ENCODE measurements at places on chromosomes 1 and 21.

DNA sequence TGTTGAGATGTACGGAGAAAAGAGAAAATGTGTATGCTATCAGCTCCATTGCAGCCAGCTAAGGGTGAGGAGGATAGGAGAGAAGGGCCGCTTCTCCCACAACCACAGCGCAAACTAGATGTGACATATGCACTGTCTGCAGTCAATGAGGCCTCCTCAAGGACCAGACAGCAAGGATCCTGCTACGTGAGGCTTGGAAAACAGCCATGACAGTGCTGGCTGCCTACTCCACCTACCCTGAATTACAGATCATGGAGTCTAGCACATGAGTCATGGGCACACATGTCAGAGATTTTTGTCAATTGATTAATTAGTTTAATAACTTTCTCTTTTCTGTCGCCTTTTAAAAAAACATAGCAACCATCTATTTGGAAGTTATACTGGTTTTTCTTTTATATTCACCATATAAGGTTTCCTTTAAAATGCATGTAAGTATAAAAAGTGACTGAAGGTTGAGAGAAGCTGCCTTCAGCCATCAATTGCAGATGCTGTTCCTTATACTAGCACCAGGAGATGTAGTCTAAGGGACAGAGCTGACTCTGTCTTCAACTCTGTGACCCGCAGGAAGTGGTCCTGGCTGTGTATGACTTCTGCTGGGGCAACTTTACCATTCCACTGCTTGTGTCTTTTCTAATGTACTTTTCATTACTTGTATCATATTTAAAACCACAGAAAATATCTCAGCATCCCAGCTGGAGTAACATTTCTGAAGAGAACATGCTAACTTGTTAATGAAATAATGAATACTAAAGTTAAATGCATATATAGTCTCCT lies 3.1 kb downstream of the VPS26C start:
- peaks cover 45% of the 10 kb centered on the region for H3K4me1 ChIP-seq
- DNase-seq, result peak; percentile 42
- H3K27me3 ChIP-seq, result no peaks in the 10 kb centered on the region
- H3K4me3 ChIP-seq, result no peak overlapping the region
- H3K36me3 ChIP-seq, result no peaks in the 10 kb centered on the region

GRCh38 chr1:168005529-168005928 lies 68.7 kb upstream of the MPC2 start:
- no peaks in the 10 kb centered on the region for H3K36me3 ChIP-seq
- no peak overlapping the region for H3K4me3 ChIP-seq
- H3K4me1 ChIP-seq, result no peaks in the 10 kb centered on the region

DNA sequence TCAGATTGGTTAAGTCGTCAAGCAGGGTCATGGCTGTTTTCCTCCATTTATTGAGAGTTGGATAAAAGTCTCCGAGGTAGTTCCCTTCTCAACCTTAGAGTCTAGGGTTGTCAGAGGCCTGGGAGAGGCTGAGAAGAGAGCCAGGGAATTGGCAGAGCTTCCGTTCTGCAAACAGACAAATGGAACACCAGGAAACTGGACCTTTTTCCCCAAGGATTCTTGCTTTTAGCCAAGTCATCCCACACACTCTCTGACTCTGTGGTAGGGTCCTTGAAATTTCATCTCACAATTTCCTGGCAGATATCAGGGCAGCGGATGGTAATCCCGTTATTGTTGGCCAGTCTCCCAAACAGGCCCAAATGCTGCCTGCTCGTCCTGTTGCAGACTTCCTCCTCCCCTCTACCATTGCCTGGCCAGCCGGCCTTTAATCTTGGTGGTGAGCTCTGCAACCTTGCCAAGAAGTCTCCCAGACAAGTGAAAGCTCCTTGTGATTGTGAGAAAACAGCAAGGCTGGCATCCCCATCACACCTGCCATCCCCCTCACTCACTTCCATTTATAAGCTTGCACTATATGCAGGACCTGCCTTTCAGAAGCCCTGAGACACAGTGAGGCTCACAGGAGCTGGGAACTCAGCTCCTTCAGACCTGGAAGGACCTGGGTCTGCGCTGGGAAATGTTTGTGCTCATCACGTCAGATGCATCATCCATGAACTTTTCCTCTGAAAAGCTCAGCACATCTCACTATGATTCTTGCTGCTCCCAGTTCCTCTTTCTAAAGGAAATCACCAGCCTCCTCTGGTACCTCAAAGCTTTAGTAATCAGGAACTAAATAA lies 13.7 kb upstream of the SRP9 start:
- H3K27me3 ChIP-seq, result no peaks in the 10 kb centered on the region
- H3K4me1 ChIP-seq, result no peaks in the 10 kb centered on the region
- H3K27ac ChIP-seq, result no peak overlapping the region

DNA sequence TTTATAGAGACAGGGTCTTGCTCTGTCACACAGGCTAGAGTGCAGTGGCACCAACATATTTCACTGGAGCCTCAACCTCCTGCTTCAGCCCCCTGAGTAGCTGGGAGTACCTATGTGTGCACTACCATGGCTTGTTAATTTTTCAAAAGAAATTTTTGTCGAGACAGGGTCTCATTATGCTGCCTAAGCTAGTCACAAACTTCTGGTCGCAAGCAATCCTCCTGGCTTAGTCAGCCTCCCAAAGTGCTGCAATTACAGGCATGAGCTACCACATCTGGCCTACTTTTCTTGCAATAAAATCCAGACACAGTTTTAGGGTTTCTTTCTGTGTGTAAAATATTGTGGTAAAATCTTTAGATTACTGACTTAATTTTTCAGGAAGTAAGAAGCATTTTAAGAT lies 27.9 kb upstream of the NTPCR start:
- H3K27me3 ChIP-seq, result no peaks in the 10 kb centered on the region
- no peaks in the 10 kb centered on the region for H3K4me1 ChIP-seq
- no peaks in the 10 kb centered on the region for H3K36me3 ChIP-seq
- no peak for DNase-seq
- no peak overlapping the region for H3K4me3 ChIP-seq

- no peaks in the 10 kb centered on the region for H3K36me3 ChIP-seq
- H3K27ac ChIP-seq, result no peak overlapping the region
- DNase-seq, result peak; percentile 51
- peaks cover 48% of the 10 kb centered on the region for H3K27me3 ChIP-seq
These were observed 3.1 kb downstream of the ACTA1 start for GRCh38 chr1:229430761-229431283.

DNA sequence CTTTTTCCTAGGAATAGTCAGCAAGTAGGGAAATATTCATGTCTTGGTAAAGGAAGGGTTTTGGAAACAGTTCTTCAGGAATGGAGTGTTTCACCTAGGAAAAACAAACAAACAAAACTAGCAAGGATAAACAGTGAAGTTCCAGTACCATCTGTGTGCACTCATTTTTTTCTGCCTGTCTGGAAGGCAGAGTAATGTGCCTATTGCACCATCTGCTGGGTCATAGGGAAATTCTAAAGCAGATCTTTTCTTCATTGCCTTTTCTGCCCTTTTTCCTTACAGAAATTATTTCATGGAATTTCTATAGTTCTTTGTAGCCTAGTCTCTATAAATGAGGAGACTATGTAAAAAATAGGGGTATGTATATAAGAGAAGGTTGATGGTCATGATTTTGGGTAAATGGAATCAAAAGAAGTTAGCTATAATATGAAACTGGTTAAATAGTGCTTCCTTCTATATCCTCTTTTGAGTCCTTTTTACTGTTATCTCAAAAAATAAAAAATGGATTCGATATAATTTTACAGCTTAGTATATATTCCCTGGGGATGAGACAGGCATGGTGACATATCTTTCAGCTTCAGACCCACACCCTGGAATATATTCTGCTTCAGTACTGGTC lies 3.4 kb upstream of the HRNR start:
- H3K4me1 ChIP-seq, result no peaks in the 10 kb centered on the region
- H3K4me3 ChIP-seq, result no peak overlapping the region

DNA sequence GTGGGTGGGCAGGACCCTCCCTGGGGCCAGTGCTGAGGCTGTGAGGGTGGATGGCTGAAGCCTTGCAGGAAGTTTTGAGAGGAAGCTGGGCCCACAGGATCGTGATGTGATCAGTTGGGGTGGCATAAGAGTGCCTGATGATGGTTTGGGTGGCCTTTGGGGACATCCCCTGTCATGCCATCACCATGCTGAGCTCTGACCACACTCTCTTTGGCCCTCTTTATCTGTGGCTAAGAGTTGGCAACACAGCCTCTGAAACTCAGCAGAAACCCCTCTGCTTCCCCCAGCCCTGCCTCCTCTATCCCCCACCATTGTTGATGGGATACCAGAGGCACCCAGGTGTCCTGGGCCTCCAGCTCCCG lies 19.8 kb downstream of the MIIP start:
- H3K4me1 ChIP-seq, result peaks cover 20% of the 10 kb centered on the region
- DNase-seq, result no peak
- H3K4me3 ChIP-seq, result no peak overlapping the region

DNA sequence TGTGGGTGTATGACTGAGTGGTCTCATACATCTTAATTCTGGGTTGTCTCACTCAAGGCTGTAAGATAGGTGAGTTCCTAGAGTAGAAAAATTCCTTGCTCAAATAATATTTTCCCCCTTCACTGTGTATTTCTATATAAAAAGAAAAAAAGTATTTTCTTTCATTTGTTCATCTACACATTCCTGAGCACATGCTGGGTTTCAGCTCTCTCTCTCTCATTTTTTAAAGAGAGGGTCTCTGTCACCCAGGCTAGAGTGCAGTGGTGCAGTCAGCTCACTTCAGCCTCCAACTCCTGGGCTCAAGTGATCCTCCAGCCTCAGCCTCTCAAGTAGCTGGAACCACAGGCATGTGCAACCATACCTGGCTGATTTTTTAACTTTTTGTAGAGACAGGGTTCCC lies 22.0 kb downstream of the DDI2 start:
- H3K27me3 ChIP-seq, result no peaks in the 10 kb centered on the region
- H3K4me1 ChIP-seq, result no peaks in the 10 kb centered on the region
- peaks cover 70% of the 10 kb centered on the region for H3K36me3 ChIP-seq
- H3K4me3 ChIP-seq, result no peak overlapping the region
- DNase-seq, result no peak

- H3K36me3 ChIP-seq, result no peaks in the 10 kb centered on the region
- H3K27me3 ChIP-seq, result no peaks in the 10 kb centered on the region
- no peak overlapping the region for H3K4me3 ChIP-seq
- no peak for DNase-seq
- no peak overlapping the region for H3K27ac ChIP-seq
These were observed 41.3 kb upstream of the KCNE1 start for GRCh38 chr21:34553151-34553952.

DNA sequence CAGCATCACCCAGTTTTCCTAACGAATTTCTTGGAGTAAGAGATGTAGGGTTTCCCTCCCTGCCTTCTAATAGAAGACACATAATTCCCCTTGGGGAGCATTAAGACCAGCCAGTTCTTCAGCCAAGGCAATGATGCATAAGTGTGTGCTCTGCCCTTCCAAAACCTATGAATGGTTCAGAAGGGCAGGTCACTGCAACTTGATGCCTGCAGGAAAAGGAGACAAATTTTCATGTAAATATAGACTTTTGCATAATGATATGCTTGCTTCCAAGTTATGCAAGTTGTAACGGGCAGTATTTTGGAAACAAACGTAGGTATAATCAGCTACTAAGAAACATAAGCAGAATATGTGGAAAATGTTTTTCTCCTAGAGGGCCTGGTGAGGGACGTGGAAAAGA lies 31.6 kb downstream of the PTGS2 start:
- peaks cover 4% of the 10 kb centered on the region for H3K4me1 ChIP-seq
- H3K36me3 ChIP-seq, result no peaks in the 10 kb centered on the region
- no peak for DNase-seq

- H3K4me1 ChIP-seq, result no peaks in the 10 kb centered on the region
- no peak overlapping the region for H3K4me3 ChIP-seq
- no peaks in the 10 kb centered on the region for H3K27me3 ChIP-seq
These were observed 99.8 kb upstream of the C1orf21 start for GRCh38 chr1:184287001-184287400.

GRCh38 chr1:243390162-243390791 lies 134.4 kb downstream of the SDCCAG8 start:
- H3K27ac ChIP-seq, result no peak overlapping the region
- H3K36me3 ChIP-seq, result peaks cover 9% of the 10 kb centered on the region
- no peaks in the 10 kb centered on the region for H3K27me3 ChIP-seq

DNA sequence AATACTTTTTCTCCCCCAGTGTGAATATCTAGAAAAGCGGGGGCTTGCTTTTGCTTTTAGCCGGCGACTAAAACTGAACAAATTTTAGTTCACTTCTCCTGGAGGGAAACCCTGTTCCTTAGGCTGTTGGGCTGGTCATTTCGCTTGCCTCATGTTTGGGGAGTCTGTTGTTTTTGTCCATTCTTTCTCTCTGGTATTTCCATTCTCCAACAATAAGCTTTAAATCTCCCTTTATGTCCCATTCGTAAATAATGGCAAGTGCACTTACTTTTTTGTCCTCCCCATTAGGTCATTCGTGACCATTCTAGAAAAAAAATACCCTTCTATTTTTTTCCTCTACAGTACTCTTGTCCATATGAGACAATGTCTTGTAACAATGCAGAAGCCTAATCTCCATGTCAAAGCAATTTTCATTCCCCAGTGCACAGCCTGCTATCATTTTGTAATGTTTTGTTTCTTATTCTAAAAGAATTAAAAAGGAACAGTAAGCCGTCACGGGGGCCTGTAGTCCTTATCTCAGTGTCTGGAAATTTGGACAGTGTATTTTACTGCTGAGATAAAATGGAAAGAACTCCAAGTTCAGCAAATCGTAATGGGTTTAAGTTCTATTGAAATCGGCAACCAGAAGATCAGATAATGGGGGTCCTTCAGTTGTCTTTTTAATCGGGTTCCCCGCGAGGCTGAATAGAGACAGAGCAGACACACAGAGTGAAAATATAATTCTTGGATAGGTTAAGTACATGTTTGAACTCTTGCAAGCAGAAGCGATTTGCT lies 21.8 kb downstream of the PROX1 start:
- H3K36me3 ChIP-seq, result no peaks in the 10 kb centered on the region
- H3K27ac ChIP-seq, result no peak overlapping the region
- H3K4me3 ChIP-seq, result no peak overlapping the region
- peaks cover 5% of the 10 kb centered on the region for H3K27me3 ChIP-seq
- H3K4me1 ChIP-seq, result no peaks in the 10 kb centered on the region

- no peaks in the 10 kb centered on the region for H3K36me3 ChIP-seq
- peaks cover 23% of the 10 kb centered on the region for H3K4me1 ChIP-seq
- DNase-seq, result no peak
These were observed 22.1 kb upstream of the EYA3 start for GRCh38 chr1:28110555-28110954.

DNA sequence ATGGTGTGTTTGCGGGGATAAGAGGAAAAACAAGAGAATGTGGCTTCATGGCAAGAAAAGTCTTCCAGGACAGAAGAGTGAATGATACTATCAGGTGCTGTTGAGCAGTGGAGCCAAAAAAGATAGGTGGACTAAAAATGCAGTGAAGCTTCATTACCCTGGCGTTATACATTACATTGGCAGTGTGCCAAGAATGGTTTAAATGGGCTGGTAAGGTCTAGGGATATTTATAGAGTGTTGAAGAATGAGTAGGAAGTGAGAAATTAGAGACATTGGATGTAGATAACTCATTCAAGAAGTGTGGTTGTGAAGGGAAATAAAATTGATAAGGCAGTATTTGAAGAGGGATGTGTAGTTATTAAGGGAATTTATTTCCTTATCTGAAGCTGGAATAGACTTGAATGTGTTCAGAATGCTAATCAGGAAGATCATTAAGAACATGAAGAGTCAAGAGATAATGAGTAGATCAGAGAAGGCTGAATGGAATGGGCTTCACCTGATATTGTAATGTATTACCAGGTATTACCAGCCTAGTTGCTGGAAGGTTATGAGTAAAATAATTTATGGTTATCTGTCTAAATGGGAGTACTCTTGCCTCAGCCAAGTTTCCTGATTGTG lies 72.7 kb downstream of the MAST2 start:
- H3K36me3 ChIP-seq, result no peaks in the 10 kb centered on the region
- no peak overlapping the region for H3K27ac ChIP-seq
- peak; percentile 9 for DNase-seq

GRCh38 chr1:156115514-156116374 lies 1.2 kb downstream of the LMNA start:
- peak overlapping the region; percentile 86 for H3K27ac ChIP-seq
- H3K27me3 ChIP-seq, result peaks cover 11% of the 10 kb centered on the region
- no peak for DNase-seq
- H3K4me3 ChIP-seq, result peak overlapping the region; percentile 94
